ENCODE measurements at places on chromosomes 2 and 18.

GRCh38 chr18:12251311-12251710 lies 2.9 kb upstream of the CIDEA start:
- no peak for DNase-seq

DNA sequence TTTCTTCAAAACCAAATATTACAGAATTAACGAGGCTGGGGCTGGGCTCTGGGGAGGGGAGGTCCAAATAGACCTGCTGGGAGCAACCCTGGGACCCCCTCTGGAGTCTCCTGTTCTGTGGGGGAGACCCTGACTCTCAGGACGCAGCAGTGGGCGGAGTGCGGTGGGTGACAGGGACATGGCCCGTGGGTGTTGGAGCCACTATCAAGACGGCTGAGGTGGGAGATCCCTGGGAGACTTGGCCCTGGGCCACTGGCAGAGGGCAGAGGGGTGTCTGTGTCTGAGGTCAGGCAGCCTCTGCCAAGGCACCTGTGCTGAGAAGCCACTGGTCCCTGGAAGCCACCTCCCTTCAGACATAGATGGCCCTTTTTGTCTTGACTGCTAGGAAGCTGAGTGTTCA lies 79.5 kb upstream of the CTDP1 start:
- DNase-seq, result no peak

DNA sequence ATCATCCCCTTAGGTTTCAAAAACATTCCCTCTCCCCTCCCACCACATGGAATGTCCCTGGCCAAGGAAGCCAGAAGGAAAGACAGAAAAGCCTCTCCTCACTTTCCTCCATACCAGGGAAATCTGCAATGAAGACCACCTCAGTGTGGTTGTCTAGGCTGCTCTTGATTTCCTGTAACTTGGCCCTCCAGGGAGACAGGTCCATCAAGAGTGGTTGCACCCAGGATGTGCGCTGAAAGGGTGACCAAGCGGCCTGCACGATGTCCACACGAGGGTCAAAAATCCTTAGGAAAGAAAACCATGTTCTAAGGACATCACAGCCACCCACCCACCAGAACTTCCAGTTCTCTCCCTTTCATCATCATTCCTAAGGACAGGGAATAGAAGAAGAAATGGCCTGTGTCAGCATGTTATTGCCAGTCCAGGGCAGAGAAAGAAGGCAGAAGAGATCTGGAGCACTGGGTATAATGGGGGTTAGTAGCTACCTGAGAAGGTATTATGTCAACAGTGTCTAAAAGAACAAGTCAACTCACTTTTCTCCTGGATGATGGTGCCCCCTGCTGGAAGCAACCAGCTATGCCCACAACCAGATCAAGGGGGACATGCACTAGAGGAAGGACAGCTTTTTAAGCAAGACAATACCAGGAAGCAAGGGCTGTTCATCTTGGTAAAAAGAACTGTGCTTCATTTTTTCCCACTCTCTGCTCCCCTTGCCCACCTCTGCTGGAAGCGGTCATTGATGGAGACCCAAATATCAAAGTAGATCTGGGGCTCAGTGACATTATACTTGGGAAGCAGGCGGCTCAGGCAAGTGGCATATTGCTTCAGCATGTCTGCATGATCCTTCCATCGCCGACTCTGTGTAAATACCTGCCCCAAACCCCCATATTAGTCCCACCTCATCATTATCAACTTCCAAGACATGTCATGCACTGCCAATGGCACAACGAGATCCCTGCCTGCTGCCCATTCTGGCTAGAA lies 9.3 kb downstream of the GGCX start:
- peak; percentile 85 for DNase-seq

DNA sequence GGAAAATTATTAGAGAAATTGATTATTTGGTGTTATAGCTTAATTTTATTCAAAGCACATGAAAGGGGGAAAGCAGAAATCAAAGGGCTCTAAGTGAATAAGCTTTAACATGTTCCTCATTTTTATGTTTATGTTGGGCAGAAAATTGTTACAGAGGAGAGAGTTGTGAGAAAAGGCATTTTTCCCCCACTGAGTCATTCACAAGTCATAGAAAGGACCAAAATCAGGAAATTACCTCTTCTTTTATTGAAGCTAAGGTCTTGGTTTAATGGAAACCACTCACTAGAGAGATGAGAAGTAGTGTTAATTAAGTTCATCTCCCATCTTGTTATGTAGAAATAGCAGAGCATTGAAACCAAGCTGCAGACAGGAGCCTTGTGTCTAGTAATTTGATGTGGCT lies 175.3 kb upstream of the THUMPD2 start:
- no peak for DNase-seq

- DNase-seq, result no peak
These were observed 20.3 kb downstream of the KCNK3 start for GRCh38 chr2:26712486-26713465.

DNA sequence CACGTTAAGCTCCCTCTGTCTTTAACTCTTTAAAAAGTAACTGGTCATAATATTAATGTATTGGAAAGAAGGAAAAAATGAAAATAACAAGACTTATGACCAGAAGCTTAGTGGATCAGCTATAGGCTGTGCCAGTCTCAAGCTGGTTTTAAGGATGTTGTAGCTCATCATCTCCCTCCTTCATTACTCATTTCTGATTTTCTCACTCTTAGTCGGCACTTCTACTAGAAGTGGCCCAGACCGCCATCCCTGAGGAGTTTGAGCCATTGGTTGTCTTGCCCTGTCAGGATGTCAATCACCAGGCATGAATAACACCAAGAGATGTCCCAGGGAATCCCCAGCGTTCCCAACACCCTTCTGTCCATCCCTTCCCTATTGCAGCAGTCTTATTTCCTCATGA lies 151.5 kb downstream of the ASXL3 start:
- DNase-seq, result no peak

DNA sequence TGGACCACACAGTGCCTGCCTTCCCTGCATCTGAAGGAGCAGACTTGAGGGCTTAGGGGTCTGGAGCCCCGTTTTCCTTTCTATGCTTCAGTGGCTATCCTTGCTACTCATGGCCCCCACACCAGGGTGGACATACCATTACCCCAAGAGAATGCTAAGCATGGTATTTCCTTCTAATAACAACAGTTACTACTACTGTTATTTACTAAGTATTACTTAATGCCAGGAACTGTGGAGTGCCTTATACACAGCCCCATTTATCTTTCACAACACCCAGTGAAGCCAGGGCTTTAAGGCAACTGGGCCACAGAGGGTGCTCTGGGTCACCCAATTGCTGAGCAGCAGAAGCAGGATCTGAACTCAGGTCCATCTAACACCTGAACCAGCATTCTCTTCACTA lies 5.8 kb upstream of the PAX8 start:
- no peak for DNase-seq
